Left ventricle myocardium superior (tissue), 1 donor: ENCODE measurements at places on chromosomes 16 and 17.

GRCh38 chr16:74051-74746, 1.8 kb upstream of the RHBDF1 start:
- DNase-seq: peak; percentile 87

- DNase-seq: no peak
These were observed 238.1 kb downstream of the ZNF423 start for GRCh38 chr16:49617710-49618330.

DNA sequence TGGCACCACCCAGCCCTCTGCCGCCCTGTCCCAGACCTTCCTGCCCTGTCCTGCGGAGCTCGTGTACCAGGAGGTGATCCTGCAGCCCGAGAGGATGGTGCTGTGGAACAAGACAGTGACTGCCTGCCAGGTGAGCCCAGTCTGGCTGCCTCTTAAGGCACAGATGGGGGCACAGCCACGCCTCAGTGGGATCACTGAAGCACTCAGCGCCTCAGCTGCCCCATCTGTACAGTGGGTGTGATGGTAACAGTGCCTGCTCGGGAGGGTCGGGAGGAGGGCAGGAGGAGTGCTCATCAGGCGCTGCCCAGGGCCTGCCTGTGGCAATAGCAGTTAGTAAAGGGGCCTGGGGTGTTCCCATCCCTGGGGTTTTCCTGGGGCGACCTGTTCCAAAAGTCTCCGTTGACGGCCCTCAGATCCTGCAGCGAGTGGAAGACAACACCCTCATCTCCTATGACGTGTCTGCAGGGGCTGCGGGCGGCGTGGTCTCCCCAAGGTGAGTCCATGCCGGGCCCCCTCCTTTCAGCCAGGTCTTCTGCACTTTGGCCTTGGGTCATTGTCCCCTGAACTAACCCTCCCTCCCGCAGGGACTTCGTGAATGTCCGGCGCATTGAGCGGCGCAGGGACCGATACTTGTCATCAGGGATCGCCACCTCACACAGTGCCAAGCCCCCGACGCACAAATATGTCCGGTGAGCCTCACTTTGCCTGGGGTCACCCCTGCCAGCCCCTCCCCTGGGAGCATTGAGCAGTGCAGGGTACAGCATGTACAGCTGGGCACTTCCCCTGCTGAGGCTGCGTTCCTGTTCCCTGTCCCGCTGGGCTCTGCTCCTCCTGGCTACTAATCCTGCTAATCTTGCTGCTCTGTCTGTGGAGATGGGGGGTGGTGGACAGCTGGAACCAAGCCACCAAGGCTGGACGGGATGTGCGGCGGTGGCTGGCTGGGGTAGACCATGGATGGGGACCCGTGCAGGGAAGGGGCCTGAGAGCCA, 4.5 kb upstream of the TCAP start:
- peak; percentile 77 for DNase-seq

GRCh38 chr17:57405491-57406072, 149.3 kb downstream of the MSI2 start:
- DNase-seq: no peak

DNA sequence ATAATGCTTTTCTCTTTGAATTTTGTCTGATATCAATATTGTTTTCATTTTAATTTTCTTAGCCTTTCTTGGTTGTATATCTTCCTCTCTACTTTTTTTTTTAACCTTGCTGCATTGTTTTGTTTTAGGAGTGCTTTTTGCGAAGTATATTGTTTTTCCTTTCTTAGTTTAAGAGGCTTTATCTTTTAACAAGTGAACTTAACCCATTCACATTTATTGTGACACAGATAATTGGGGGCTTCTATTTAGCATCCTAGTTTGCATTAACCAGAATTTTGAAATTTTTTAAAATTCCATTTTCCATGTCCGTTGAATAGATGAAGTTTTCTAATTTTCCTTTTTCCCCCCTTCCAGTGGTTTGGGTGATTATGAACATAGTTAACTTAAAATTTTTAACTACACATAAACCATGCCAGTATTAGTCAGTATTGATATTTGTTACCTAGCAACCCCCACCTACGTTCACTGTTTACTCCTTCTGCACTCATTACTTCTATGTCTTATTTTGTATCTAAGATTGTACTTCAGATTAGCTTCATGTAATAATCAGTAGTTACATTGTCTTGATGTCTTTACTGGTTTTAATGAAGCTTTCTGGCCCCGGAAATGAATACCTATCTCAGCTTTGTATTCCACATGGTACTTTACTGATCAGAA, 44.4 kb downstream of the TNRC6A start:
- DNase-seq: no peak

DNA sequence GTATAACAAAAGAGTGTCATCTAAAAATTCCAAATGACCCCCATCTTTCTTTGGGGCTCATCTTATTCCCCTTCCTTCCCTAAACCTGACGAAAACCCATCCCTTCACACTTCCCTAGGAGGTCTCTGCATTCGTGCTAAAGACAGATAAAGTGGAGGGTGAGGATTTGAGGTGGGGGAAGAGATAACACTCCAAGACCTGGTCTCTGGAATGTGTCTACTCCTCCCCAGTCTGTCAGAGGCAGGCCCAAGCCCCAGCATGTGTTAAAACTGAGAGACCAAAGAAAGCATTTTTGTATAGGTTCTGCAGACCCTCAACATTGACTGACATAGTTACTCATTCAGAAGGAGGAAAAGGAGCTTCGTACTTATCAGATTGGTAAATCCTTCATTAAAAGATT, 11.0 kb upstream of the LHX1 start:
- no peak for DNase-seq

- DNase-seq: no peak
These were observed 963.6 kb upstream of the GOT2 start for GRCh38 chr16:59697761-59698160.

GRCh38 chr17:83099086-83099555, 19.7 kb downstream of the METRNL start:
- no peak for DNase-seq

DNA sequence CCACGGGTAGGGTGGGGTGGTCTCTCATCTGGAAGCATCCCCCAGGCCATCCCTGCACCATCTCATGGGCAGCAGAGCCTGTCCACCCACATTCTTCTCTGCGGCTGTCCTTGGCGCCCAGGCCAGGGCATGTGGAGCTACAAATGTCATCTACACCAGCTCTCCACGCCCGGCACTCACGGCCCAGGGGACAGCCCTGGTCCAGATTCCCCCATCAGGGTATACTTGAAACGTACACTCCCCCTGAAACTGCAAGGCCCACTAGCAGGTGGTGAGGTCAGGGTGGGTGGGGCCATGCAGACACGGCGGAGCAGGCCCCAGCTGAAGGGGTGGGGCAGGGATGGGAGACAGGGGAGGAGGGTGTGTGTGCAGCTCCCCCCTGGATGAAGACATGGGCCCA, 3.2 kb upstream of the SOX8 start:
- no peak for DNase-seq

DNA sequence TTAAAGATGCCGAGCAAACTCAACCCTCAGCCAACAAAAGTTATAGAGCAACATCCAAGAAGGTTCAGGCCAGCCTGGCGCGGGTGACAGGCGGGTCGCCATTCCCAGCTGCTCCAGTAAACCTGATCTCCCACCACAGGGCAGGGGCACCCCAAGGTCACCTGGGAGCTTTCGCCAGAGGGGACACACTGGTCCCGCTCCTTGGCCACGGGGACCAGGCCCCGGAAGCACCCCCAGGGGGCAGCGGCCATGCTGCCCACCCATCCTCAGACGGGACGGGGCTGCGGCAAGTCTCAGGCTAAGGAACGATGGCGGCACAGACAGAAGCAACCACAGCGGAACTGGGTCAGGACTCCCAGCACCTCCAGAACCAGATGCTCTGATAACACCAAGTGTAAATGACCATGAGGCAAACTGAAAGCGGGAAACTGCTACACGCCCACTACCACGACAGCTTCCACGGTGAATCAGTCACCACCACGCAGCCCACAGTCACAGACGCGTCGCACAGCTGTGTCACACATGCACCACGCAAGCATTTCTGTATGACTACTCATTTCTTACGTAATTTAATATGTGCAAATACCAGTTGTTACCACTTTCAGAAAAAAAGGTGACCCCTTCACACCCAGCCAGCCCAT, 14.1 kb upstream of the CCDC154 start:
- no peak for DNase-seq

GRCh38 chr16:66878067-66878466, 2.2 kb upstream of the PDP2 start:
- no peak for DNase-seq

DNA sequence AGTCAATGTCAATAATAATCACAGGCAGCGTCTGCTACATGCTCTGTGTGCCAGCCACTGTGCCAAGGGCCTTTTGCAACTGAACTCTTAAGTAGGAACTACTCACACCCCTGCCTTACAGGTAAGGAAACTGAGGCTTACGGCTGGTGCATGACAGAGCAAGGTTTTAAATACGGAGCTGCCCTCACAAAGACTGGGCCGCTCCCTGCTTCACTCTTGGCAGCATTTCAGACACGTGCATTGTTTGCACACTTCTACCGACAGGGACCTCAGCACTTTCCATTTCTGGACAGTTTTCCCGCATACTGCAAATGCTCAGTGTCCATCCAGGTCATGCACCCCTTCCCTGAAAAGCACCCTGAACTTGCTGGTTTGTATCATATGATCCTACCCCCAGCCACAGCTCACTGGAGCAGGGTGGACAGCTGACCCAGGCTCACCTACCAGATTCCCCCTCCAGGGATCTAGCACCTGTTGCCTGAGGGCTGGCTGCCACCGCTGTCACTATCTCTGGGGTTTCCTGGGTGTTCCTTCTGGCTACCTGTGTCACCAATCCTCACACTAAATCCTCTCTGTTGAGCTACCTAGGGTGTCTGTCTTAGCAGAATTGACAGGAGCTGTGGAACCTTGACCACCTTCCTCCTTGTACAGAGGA, 142.9 kb downstream of the C16orf78 start:
- no peak for DNase-seq

DNA sequence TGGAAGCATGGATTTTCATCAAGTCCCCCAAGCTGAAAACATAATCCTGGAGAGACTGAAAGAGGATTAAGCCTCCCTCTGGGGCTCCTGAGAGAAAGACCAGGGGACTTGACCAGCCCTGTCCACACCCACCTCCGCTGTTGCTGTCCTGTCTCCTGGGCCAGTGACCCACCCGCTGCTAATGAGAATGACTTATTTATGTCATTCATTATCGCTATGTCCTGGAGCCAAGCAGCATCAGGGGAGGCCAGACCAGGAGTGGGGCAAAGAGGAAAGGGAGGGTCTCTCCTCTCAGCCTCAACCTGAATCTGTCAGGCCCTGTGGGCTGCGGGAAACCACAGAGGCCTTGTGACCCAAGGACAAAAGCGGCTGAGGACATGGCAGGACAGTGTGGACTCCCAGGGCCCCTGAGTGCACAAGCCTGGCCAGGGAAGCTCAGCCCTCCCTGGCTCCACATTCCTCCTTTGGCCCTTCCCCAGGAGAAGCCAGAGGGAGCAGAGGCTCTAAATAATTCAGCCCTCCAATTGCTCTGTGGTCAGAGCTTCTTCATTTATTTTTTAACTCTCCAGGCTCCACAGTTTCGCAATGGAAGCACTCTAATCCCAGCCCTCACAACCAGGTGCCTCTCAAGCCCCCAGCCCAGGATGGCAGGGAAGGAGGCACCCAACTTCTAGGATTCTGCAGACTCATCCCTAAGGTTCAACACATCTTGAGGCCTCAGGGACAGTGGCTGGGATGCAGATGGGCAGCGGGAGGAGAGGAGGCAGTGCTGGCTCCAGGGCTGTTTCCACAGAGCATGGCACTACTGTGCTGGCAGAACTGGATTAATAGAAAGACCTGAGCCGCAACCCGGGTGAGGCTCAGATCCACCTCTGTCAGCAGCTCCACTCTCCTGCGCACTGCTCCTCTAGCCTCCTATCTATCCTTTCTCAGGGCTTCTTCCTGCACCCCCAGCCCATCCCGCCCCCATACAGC, 19.1 kb downstream of the CUEDC1 start:
- DNase-seq: peak; percentile 84

GRCh38 chr17:3622977-3623594, 13.0 kb downstream of the SHPK start:
- DNase-seq: no peak

DNA sequence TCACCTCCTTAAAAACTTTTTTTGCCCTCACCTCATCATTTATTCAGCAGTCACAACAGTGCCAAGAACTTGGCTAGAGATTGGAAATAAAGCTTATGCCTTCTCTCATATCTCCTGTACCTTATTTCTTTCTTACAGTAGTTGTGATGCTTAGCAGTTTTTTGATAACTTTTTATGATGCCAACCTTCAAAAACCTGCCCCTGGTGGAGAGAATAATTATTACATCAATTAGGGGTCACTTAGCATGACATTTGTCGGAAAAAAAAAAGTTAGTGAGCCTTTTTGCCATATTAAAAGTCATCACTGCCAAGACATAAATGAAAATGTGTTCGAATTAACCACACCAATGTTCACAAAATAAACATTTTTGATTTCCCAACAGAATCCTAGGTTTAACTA, 296.6 kb downstream of the WWOX start:
- DNase-seq: no peak

DNA sequence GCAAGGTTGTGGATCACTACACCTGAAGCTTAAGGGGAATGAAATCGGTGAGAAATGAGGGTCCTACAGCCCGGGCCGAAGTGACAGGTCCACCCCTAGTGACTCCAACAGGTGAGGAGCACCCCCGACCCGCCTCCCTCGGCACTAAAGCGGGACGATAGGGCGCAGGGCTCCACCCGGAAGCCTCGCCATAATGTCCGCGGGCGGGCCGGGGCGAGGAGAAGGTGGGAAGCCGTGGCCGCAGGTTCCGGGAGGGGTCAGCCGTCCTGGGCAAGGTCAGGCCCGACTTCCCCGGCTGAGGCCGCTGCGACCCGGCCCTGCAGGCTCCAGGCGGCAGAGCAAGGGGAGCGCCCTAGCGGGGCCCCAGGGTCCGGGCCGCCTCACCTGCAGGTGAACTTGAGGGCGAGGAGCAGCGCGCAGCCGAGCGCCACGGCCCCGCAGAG, 543 bp downstream of the TXNDC11 start:
- peak; percentile 58 for DNase-seq

- peak; percentile 86 for DNase-seq
These were observed 32.9 kb downstream of the PCTP start for GRCh38 chr17:55783684-55784245.

DNA sequence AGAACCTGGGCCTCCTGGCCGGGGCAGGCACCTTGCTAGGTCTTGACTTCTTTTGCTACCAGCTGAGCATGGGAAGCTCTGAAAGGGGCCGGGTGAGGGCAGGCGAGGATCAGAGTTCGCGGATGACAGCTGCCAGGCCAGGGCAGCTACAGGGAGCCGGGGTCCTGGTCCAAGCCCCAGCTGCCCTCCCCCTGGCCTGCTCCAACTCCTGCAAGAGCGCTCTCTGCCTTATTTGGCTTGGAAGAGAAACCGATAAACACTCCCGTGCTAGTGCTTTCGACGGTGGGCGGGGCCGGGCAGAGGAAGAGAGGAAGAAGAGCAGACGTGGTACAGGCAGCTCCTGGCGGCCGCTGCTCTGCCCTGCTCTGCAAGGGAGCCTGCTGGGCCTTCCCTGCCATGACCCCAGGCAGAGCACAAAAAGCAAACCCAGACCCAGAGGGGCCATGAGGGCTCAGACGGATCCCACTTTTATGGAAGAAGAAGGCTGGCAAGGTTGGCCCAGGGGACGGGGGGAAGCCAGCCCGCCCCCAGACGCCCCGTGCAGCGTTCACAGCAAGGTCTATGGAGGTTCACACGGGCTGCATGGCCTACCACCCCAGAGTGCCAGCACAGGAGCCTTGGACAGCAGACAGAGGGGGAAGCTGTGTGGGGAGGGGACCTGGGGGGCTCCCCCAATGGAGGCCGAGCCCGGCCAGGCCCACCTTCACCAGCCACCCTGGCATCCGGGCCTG, 25.6 kb downstream of the PIEZO1 start:
- no peak for DNase-seq
